Fibroblast of the aortic adventitia (primary cell): ENCODE measurements at places on chromosomes 12 and 14. TPM values are rescaled to one million over a fixed set of nuclear protein-coding genes. Genes with fewer than 3 reads are reported as not detected.

The DDX55 gene
- total RNA-seq, result 23.2 and 27.6 TPM in 2 replicates

The MANSC1 gene
- total RNA-seq, result 2.1 and 10.9 TPM in 2 replicates

The KRT75 gene
- total RNA-seq, result not detected in 2 replicates

- DNase-seq, result no peak
Observed at GRCh38 chr14:106778986-106779385, 1252.6 kb downstream of the TMEM121 start.

DNA sequence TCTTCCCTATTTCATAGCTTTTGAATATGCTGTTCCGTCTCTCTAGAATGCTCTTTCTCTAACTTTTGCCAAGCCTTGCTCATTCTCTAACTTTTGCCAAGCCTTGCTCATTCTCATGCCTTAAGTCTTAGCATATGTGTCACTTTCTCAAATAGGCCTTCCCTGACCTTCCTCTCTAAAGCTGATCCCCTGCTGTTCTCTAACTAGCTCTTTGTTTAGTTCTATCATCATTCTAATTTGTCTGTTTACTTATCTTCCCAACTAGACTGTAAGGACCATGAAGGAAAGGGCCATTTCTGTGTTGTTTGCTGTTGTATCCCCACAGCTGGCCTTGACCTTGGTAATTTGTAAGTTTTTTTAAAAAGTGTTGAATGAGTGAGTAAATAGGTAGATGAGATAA is 71.1 kb downstream of the ZNF641 start:
- no peak for DNase-seq

- no peak for DNase-seq
Observed at GRCh38 chr14:96514694-96515093, 12.5 kb downstream of the PAPOLA start.

The DIO2 gene
- total RNA-seq, result 0.74 and 66.0 TPM in 2 replicates

GRCh38 chr12:67534046-67534445 is 114.5 kb upstream of the DYRK2 start:
- no peak for DNase-seq

GRCh38 chr14:100155049-100155621 is 4.3 kb downstream of the DEGS2 start:
- DNase-seq, result no peak

- DNase-seq, result no peak
Observed at GRCh38 chr12:117707861-117708260, 260.9 kb downstream of the KSR2 start.

The FAM222A gene
- total RNA-seq, result 0.25 and 0.54 TPM in 2 replicates
